ENCODE measurements at places on chromosomes 7 and 10. TPM values are rescaled to one million over a fixed set of nuclear protein-coding genes. Genes with fewer than 3 reads are reported as not detected.
A peak's percentile ranks its signal among the peaks of the same experiment; 100 is the strongest.

Gene ITGB8
- total RNA-seq = 0.93 TPM

DNA sequence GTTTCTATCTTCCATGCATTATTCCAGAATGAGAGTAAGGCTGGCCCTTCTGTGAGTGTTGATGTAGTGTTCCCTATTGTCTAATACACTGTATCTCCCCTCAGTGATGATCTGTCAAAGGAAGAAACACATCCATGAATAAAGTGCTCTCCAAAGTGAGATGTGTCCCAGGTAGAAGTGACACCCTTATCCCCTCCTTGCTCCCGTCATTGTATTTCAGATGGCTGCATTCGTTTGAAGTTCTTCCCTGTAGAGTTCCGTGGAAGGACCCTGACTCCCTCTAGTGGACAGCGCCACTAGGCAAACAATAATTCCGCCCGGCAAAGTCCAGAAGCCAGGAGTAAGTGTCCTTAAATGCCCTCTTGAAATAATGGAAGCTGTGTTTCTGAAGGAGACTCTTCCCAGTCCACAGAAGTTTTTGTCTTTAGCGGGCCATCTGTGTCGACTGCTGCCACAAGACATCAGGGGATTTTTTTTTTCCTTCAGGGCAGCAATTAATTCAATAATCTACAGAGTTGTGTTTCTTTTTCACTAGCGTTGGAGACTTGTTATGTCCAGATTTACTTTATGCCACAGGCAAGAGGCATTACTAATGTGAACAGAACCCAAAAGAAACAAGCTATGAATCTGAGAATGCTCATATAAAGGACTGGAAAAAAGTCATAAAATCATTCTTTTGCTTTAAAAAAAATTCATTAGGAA is 64.6 kb downstream of the THNSL1 start:
- DNase-seq = peak; percentile 88

DNA sequence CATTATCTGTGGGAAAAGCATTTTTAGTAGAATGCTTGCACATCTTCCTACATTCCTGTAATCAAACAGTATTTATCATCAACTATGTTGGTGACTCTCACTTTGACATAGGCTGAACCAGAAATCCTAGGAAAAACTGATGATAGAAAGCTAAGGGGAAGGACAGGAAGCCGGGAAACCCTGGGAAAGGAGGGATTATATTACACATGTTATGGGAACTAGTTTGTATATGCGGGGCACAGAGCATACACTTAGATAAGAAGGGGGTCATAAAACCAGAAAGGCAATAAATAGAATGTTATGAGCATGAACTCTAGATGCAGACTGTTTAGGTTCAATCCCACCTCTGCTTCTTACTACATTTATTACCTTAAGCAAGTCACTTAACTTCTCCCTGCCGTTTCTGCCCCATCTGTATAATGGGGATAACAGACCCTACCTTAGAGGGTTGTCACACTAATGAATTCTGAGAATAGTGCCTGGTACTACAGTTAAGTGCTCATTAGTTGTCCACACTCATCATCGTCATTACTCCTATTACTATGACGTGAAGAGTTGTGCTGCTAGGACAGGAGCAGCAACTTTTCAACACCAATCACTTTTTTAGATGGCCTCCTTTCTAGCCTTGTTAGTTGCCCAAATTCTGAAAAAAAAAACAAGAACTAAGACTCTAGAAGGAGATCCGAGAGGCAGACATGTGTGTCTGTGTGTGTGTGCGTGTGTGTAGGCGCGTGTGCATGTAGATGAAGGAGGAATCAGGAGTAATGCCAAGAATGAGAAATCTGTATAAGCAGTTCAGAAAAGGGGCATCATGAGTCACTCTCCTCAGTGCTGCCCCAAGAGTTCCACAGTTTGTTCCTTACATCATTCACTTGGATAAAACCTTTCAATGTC is 52.2 kb downstream of the KMT2C start:
- no peak for DNase-seq

Gene MTURN
- total RNA-seq = 21.3 TPM

- DNase-seq = no peak
Measured at GRCh38 chr10:63717027-63717715, 196.0 kb downstream of the REEP3 start.

DNA sequence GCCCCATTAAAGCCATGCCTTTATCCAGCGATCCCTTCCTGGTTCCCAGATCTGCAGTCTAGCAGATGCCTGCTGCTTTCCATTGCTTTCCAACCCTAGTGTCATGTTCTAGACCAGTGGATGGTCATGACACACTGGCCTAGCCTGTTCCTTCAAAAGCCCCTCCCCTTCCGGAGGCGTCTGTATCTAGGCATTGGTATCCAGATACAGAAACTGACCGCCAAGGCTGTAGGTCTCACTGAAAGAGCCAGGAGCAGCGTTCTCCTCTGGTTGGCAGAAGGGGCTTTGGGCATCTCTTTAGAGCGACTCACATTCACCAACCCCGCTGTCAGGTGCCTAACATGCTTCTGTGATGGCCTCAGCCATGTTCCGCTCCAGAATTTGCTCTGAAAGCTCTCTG is 22.6 kb downstream of the JCAD start:
- DNase-seq = no peak

DNA sequence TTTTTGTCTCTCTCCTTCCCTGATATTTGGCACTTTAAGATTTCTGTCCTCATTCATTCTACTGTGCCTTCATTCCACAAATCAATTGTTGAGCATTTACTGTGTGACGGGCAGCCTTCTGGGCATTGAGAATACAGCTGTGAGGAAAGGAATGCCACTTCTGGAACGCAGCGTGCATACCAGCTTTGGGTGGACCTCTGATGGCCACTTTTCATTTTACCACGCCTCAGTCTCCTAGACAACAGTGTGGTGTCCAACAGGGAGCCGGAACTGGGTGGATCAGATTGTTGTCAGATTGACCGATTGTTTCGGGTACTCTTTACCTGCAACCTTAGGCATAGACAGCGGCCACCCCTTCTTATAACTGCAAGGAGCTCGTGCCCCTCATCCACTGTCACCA is 222.7 kb upstream of the DPP6 start:
- DNase-seq = no peak

Gene TSPAN13
- total RNA-seq = 9.7 TPM

DNA sequence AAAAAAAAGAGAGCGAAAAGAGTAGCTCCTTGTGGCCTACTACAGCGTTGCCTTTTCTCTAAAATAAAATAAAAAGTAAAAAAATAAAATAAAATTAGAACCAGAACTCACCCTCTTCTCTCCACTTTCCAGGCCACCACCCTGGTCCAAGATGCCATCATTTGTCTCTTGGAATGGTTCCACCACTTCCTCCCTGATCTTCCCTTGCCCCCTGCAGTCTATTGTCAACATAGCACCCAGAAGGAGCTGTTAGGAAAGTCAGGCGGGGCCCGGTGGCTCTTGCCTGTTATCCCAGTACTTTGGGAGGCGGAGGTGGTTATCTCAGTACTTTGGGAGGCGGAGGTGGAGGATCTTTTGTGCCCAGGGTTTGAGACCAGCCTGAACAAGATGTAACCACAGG is 7.6 kb upstream of the GRID2IP start:
- no peak for DNase-seq

GRCh38 chr10:32104622-32105509 is 48.6 kb upstream of the KIF5B start:
- no peak for DNase-seq

DNA sequence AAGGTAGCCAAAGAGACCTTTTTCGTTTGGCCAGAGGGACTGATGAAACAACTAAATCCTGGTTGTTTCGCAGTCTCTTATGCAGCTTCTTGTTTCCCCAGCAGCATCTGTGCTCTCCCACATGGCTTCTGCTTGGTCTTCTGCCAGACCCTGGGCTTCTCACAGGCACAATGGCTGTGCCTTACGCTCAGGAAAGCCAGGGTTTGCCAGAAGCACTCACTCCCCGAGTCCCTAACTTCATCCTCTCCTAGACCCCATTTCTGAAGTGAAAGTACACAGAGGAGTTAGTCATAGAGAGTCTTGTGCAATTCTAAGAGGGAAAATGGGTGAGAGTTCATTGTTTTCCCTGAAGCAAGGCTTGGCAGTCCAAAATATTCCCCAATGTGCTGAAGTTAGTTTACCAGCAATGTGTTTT is 121.7 kb downstream of the EVX1 start:
- peak; percentile 35 for DNase-seq

Gene KIAA1549
- 4.8 TPM for total RNA-seq

DNA sequence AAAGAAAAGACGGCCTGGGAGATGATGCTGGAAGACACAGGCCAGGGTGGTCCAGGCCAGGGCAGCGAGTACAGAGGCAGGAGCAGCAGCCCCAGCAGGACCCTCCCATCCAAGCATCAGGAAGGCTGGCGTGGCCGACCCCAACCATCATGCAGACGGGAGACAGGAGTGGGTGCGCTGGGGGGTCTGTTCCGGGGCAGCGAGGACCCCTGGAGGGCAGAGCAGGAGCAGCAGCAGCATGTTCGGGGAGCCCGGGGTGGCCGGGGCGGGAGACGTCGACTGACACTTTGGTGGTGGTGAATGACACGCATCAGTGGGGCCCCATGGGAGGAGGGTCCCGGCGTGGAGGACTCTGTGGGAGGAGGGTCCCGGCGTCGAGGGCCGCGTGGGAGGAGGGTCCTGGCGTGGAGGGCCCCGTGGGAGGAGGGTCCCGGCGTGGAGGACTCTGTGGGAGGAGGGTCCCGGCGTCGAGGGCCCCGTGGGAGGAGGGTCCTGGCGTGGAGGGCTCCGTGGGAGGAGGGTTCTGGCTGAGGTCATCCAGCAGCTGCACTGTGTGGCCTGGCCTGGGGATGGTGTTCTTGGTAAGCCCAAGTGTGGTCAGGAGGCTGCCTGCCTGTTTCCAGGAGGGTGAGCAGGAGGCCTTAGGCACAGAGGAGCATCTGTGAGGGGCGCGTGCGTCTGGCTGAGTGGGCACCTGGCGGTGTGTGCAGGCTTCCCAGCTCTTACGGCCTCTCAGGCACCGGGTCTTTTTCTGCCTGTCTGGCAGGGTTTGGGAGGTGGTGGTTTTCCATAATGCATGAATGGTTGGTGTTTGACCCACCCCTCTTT is 38.9 kb downstream of the FAM20C start:
- no peak for DNase-seq

DNA sequence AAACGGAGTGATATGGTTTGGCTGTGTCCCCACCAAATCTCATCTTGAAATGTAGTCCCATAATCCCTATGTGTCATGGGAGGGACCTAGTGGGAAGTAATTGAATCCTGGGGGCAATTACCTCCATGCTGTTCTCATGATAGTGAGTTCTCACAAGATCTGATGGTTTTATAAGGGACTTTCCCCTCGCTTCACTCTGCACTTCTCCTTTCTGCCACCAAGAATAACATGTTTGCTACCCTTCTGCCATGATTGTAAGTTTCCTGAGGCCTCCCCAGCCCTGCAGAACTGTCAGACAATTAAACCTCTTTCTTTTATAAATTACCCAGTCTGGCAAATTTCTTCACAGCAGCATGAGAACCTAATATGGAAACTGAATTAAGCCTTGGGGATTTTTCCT is 19.1 kb downstream of the FAM3C start:
- DNase-seq = no peak

- no peak for DNase-seq
Measured at GRCh38 chr10:89295597-89295996, 6.2 kb upstream of the IFIT2 start.

Gene ANKRD61
- total RNA-seq = not detected

GRCh38 chr10:21100871-21101514 is 203.9 kb upstream of the NEBL start:
- no peak for DNase-seq

DNA sequence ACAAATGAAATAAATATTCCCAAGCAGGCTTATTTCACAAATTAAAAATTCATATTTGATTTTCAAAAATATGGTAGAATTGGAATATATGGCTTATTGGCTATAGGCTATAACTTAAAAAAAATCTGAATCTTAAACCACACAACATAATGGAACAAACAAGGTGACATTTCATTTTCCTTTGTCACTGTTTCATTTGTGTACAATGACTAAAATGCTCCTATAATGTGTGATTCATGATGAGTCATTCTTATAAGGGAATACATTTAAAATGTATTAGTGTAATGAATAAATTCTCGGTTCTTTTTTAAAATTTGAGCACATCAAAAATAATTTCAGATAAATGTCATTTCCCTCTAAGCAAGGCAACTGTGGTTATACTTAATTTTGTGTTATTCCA is 148.0 kb upstream of the ANK3 start:
- no peak for DNase-seq

DNA sequence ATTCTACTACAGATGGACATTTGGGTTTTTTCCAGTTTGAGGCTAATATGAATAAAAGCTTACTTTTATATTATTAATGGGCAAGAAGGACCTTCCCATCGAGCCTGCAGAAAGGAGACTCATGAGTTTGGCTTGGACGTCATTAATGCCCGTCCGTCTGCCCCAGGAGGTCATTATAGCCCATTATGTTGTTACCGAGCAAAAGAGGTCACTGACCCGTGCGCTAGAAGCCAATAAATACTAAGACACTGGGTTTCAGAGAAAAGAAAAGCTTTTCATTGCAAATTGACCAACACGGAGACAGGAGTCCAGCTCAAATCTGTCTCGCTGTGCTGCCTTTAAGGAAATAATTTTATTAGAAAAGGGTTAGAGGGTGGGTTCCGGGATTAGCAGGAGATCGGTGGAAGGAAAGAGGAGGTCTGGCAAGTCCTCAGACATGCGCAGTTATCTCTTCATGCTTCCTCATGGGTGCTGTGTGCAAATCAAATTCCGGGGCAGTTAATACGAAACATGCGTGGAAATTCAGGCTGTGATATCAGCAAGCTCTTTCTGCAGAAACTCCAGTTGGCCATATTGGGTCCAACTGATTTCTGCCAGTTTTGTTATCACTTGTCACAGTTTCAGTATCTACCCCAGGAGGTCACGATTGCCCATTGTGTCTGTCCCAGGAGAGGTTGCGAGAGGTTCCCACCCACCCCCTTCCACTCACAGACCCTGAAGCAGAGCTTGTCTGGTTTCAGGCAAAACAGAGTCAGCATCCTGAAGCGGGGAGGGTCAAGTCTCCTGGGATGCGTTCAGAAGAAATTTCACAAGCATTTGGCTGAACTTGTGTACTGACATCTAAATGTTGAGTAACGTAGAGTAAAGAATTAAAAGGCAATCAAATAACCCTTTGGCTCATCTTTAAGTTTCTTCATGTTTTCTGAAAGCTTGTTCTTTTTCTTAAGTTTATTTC is 1.1 kb upstream of the GALNTL5 start:
- peak; percentile 43 for DNase-seq

- DNase-seq = no peak
Measured at GRCh38 chr10:130577039-130577438, 440.8 kb downstream of the GLRX3 start.

DNA sequence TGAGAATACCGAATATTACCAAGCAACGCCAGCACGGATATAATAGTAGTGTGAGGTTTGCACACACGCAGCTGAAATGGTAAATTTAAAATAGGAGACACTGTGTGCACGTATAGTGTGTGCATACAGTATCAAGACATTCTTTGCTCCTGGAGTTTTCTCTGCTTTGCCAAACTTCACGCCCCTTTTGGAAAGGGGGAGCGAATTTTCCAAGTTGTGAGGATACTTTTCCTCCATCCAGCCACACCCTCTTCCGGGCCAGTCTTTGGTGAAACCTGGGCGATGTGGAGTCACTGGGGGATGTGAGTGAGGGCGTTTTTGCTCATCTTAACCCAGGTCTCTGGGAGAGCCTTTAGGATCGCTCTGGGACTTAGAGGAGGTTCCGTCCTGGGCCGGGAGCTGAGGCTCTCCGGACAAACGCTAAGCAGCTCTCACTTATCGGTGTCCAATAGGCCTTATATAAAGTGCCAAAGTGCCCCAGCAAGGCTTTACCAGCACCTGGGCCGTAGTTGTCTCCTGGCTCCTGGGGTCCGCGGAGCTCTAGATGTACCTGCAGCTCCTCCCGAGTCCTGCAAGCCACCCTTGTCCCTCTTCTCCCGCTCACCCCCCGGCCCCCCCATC is 160.0 kb upstream of the MKI67 start:
- no peak for DNase-seq

GRCh38 chr7:74606909-74607510 is 50.5 kb upstream of the GTF2I start:
- no peak for DNase-seq

Measured in heart left ventricle (tissue), 16 donors.